ENCODE measurements at places on chromosomes 6 and 20. TPM values are rescaled to one million over a fixed set of nuclear protein-coding genes. Genes with fewer than 3 reads are reported as not detected.

Gene RIMS1
- 0.07 TPM for total RNA-seq

Gene PBOV1
- not detected for total RNA-seq

Gene EDN1
- 2.3 TPM for total RNA-seq

Gene GGTLC1
- not detected for total RNA-seq

Gene NRN1
- not detected for total RNA-seq

Gene OR2B2
- not detected for total RNA-seq

Gene ZSCAN16
- total RNA-seq = 1.6 TPM

Gene RGS19
- total RNA-seq = 37.1 TPM

Gene UST
- total RNA-seq = 14.0 TPM

Gene MOG
- total RNA-seq = not detected

Gene CRISP3
- total RNA-seq = not detected

Gene CTNNBL1
- 43.1 TPM for total RNA-seq

Gene MCHR2
- not detected for total RNA-seq

Gene ZNF165
- total RNA-seq = 0.43 TPM

Gene GMNN
- total RNA-seq = 78.2 TPM

Gene MUC21
- total RNA-seq = not detected

Gene HCK
- not detected for total RNA-seq

Gene THBS2
- total RNA-seq = 19.9 TPM

Gene GNAS-AS1
- total RNA-seq = 5.0 TPM

Gene PPP1R14C
- total RNA-seq = 0.80 TPM

Gene MCCD1
- not detected for total RNA-seq

Gene EYS
- total RNA-seq = 0.87 TPM

Gene ZNF311
- total RNA-seq = 0.40 TPM

Gene TMEM74B
- 0.29 TPM for total RNA-seq

Gene CCN6
- not detected for total RNA-seq

Gene NKX2-4
- 3.1 TPM for total RNA-seq

Gene BFSP1
- total RNA-seq = 1.7 TPM

Gene BPIFA1
- total RNA-seq = not detected

Gene ANKEF1
- total RNA-seq = 7.4 TPM

Gene TMEM170B
- 1.2 TPM for total RNA-seq

Gene CPXM1
- total RNA-seq = not detected

Gene TMEM244
- total RNA-seq = not detected

Gene TRDN
- total RNA-seq = not detected

Gene OPRM1
- not detected for total RNA-seq

Gene CST1
- total RNA-seq = not detected

Gene HDGFL1
- not detected for total RNA-seq

Gene GSTA3
- total RNA-seq = not detected

Gene RNF5
- 44.9 TPM for total RNA-seq

Gene SNRPB
- total RNA-seq = 674 TPM

Gene LGSN
- not detected for total RNA-seq

Gene PNLDC1
- not detected for total RNA-seq

Gene OSER1
- total RNA-seq = 42.6 TPM

Gene GCNT2
- 7.3 TPM for total RNA-seq

Gene ZSCAN31
- 7.3 TPM for total RNA-seq

Gene KCNG1
- total RNA-seq = 65.0 TPM

Gene REM1
- not detected for total RNA-seq

Gene RUNX2
- 2.6 TPM for total RNA-seq

Gene CCR6
- total RNA-seq = 0.06 TPM

Gene TTBK1
- total RNA-seq = not detected

Gene TUBB
- total RNA-seq = 1,911 TPM

Gene MAS1
- not detected for total RNA-seq

Gene TFEB
- total RNA-seq = 5.5 TPM

Gene EFCAB8
- not detected for total RNA-seq
